Neural crest cell (in vitro differentiated cells): ENCODE measurements at places on chromosomes 6 and 20.
A peak's percentile ranks its signal among the peaks of the same experiment; 100 is the strongest.

- H3K4me3 ChIP-seq = no peak overlapping the region
- DNase-seq = no peak
- no peak overlapping the region for H3K27ac ChIP-seq
- H3K36me3 ChIP-seq = no peaks in the 10 kb centered on the region
- peaks cover 34% of the 10 kb centered on the region for H3K4me1 ChIP-seq
Observed at GRCh38 chr6:36334832-36335459, 1.7 kb downstream of the BNIP5 start.

DNA sequence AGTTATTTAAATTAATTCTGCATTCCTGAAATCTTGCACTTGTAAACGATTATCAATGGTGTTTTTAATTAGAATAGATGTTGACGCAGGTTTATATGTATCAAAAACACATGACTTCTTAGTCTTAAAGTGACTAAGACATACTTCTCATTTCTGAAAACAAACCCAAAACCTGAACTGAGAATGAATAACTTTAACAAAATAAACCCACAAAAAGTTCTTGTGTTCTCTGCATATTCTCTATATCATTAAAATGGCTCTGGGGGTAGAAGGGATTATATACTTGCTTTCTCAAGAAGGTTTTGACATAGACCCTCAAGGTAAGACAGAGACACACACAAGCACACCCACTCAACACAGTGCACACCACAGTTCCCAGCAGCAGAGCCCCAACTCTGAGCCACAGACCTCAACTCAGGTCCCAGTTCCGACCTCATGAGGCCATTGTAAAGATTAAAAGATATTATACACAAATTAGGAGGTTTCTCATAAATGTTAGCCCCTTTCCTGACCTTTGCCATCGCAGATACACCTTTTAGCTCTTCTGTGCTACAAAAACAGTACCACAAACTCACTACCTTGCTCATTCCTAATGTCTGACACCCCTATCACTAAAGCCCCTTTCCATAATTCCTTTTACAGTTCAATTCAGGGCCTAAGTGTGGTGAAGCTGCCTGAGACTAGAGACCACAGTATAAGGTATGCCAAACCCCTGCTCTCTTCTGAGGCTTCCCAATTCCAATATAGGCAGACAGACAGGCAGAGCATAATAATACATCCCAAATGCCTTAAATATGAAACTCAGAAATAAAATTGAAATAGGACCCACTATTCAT is 267.8 kb downstream of the PTPRK start:
- DNase-seq = no peak
- no peak overlapping the region for H3K27ac ChIP-seq
- H3K4me3 ChIP-seq = no peak overlapping the region
- H3K27me3 ChIP-seq = no peaks in the 10 kb centered on the region

DNA sequence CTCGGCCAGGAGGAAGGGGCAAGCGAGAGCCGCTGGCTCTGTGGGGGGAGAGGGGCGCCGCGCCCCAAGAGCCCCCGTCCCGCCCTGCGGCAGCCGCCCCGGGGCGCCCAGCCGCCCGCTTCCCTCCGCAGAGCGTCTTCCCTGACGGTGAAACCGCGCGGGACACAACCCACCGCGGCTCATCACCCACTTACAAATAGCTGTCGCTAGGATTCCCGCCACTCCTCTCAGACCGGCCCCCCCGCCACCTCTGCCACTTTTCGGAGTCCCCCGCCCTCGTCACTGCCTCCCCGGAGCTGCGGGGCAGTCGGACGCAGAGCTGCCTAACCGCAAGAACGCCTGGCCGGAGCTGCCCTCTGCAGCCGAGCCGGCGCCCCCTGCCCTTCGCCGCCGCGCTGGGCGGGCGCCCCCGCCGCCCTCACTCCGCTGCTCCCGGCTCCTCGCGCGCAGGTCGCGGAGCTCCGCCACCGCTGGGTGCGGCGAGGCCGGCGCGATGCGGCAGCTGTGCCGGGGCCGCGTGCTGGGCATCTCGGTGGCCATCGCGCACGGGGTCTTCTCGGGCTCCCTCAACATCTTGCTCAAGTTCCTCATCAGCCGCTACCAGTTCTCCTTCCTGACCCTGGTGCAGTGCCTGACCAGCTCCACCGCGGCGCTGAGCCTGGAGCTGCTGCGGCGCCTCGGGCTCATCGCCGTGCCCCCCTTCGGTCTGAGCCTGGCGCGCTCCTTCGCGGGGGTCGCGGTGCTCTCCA is at the start of gene SLC35D3:
Gene SLC35D3, plus strand, starts transcription at position 366 of the 749 bp plus-strand sequence. Its CDS starts 128 bp downstream, at position 494.
- H3K36me3 ChIP-seq = peaks cover 2% of the 10 kb centered on the region
- peaks cover 6% of the 10 kb centered on the region for H3K4me1 ChIP-seq
- H3K27me3 ChIP-seq = peaks cover 57% of the 10 kb centered on the region
- peak within 1 kb of the TSS; percentile 83 for H3K4me3 ChIP-seq
- H3K27ac ChIP-seq = peak within 1 kb of the TSS; percentile 27

DNA sequence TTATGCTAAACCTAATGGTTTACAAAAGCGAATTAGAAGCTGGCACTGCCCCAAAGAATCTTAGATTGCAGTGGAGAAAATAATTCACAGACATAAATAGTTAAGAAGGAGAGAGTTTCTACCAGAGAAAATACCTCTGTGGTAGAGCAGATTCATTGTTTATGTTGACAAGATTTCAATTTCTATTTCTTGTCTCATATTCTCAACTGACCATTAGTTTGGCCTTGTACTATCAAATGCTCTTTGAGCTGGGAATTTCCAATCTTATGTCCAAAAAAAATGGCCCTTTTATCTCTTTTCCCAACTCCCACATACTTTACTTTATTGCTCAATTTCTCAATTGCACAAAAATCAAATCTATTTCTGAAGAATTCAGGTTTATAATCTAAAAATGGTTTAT is 804.1 kb upstream of the CITED2 start:
- H3K27ac ChIP-seq = no peak overlapping the region
- peaks cover 4% of the 10 kb centered on the region for H3K4me1 ChIP-seq
- no peak for DNase-seq
- H3K27me3 ChIP-seq = no peaks in the 10 kb centered on the region
- no peaks in the 10 kb centered on the region for H3K36me3 ChIP-seq

- peaks cover 12% of the 10 kb centered on the region for H3K27me3 ChIP-seq
- H3K27ac ChIP-seq = no peak overlapping the region
- H3K4me1 ChIP-seq = peaks cover 6% of the 10 kb centered on the region
- no peaks in the 10 kb centered on the region for H3K36me3 ChIP-seq
- no peak overlapping the region for H3K4me3 ChIP-seq
Observed at GRCh38 chr20:4119854-4120209, 104.5 kb upstream of the RNF24 start.

GRCh38 chr20:10478205-10478604 is 43.1 kb downstream of the SLX4IP start:
- no peak for DNase-seq
- H3K36me3 ChIP-seq = peaks cover 4% of the 10 kb centered on the region
- peaks cover 18% of the 10 kb centered on the region for H3K4me1 ChIP-seq

DNA sequence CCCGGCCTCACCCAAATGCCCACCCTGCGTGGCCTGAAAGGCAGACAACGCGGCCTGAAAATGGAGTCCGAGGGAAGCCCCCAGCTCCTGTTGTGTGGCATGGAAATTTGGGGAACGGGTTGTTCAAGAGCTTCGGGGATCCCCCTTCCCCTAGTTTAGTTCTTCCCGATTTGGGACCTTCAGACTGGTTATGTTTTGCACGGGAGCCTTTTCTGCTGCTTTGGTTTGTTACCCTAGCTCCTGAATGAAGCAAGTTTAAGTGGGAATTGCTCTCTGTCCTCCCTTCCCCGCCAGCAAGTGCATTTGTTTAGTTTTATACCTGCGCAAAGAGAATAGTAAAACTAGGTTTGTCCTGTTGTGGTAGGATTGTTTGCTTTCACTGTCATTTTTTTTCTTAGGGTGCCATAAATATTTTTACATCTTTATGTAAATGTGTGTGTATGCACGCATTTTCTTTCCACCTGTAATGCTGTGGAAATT is 604 bp downstream of the SH3BGRL2 start:
- peak overlapping the region; percentile 92 for H3K4me3 ChIP-seq
- no peaks in the 10 kb centered on the region for H3K36me3 ChIP-seq
- H3K27ac ChIP-seq = peak overlapping the region; percentile 60
- peaks cover 18% of the 10 kb centered on the region for H3K27me3 ChIP-seq
- peaks cover 13% of the 10 kb centered on the region for H3K4me1 ChIP-seq
- DNase-seq = peak; percentile 5

- H3K36me3 ChIP-seq = no peaks in the 10 kb centered on the region
- no peak overlapping the region for H3K27ac ChIP-seq
- no peaks in the 10 kb centered on the region for H3K27me3 ChIP-seq
- H3K4me1 ChIP-seq = peaks cover 29% of the 10 kb centered on the region
- DNase-seq = no peak
Observed at GRCh38 chr6:116445102-116445501, 16.1 kb upstream of the CALHM6 start.

DNA sequence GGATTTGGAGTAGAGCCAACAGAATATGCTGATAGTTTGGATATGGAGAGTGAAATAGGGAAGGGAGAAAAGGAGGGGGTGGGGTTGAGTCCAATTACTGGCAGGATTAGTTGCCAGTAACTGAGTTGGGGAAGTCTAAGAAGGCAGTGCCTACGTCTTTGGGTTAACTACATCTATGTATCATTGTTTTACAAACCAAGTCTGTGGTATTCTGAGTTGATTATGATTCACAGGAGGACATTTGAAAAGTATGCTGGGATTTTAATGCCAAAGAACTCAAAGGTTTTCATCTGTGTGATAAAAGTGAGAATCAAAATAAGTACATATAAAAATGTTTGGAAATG is 14.7 kb downstream of the DSE start:
- no peak overlapping the region for H3K4me3 ChIP-seq
- no peak for DNase-seq
- H3K27ac ChIP-seq = no peak overlapping the region
- H3K27me3 ChIP-seq = no peaks in the 10 kb centered on the region
- H3K4me1 ChIP-seq = no peaks in the 10 kb centered on the region

DNA sequence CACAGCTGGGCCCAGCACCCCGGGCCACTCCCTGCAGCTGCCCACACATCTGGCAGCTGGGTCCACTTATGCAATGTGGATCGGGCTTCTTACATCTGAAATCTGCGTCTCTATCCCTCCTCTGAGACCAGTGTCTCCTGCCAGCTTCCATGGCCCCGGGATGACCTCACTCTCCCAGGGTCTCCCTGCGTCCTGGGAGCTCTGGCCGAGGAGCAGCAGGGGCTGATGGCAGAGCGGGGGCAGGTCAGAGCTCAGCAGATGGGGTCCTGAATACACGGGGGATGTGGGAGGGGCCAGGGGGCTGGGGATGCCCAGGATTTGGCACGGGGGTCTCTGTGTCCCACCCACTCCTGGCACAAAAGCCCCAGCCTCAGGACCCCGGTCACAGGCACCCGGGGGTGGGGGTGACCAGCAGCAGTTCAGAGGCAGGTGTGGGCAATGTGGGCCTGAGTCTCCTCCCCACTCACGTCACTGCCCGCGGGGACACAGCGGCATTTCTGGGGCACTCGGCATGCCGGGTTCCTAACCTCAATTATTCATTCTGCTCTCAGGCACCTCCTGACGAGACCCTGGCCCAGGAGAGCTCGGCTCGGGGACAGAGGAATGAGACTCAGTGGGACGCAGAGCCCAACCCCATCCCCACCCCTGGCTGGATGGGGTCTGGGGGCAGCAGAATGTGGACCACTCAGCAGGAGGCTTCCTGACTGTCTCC is 16.4 kb downstream of the CHRNA4 start:
- no peaks in the 10 kb centered on the region for H3K27me3 ChIP-seq
- no peak overlapping the region for H3K4me3 ChIP-seq
- H3K36me3 ChIP-seq = no peaks in the 10 kb centered on the region
- DNase-seq = no peak

DNA sequence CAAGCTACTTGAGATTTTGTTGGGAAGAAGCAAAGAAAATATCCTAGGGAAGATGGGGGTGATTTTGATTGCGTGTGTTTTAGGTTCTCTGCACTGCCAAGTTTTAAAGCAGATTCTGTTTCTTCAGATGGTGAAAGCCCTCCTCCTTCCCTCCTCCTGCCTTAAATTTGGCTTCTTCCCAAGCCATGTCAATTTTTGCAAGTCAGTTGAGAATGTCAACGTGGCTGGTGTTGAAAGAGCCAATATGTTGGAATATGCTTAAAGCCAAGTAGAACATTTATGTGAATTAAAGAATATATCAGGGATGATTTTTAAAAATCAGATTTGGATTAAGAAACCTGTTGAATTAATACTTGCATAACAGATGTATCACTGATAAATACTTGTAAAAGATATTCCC is 270.8 kb downstream of the ARID1B start:
- H3K27ac ChIP-seq = no peak overlapping the region
- H3K27me3 ChIP-seq = no peaks in the 10 kb centered on the region
- H3K4me1 ChIP-seq = peaks cover 23% of the 10 kb centered on the region
- H3K4me3 ChIP-seq = no peak overlapping the region
- DNase-seq = no peak

DNA sequence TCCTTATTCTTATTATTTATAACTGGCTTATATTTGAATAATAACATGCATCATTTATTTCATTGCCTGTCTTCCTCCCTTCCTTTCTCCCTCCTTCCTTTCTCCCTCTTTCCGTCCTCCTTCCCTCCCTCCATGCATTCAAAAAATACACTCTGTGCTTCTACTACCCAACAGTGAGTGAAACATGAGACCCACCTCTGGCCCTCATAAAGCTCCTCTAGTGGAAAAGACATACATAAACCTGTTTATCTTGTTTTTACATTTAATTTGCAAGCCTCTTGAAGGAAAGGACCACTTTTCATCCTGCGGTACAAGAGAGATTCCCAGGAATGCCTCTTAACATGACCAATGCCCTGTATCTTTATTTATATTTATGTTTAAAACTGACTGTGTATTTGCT is 21.8 kb upstream of the ISM1 start:
- peaks cover 2% of the 10 kb centered on the region for H3K27me3 ChIP-seq
- no peak overlapping the region for H3K4me3 ChIP-seq
- DNase-seq = no peak
- peaks cover 6% of the 10 kb centered on the region for H3K4me1 ChIP-seq
- no peak overlapping the region for H3K27ac ChIP-seq

GRCh38 chr6:169626649-169627048 is 75.2 kb downstream of the WDR27 start:
- peaks cover 8% of the 10 kb centered on the region for H3K36me3 ChIP-seq
- no peak for DNase-seq
- no peaks in the 10 kb centered on the region for H3K27me3 ChIP-seq
- H3K4me3 ChIP-seq = no peak overlapping the region
- H3K27ac ChIP-seq = no peak overlapping the region

GRCh38 chr6:41639809-41640371 is 1.6 kb downstream of the MDFI start:
- peaks cover 41% of the 10 kb centered on the region for H3K27me3 ChIP-seq
- DNase-seq = no peak
- peaks cover 59% of the 10 kb centered on the region for H3K4me1 ChIP-seq
- H3K4me3 ChIP-seq = peak overlapping the region; percentile 91

DNA sequence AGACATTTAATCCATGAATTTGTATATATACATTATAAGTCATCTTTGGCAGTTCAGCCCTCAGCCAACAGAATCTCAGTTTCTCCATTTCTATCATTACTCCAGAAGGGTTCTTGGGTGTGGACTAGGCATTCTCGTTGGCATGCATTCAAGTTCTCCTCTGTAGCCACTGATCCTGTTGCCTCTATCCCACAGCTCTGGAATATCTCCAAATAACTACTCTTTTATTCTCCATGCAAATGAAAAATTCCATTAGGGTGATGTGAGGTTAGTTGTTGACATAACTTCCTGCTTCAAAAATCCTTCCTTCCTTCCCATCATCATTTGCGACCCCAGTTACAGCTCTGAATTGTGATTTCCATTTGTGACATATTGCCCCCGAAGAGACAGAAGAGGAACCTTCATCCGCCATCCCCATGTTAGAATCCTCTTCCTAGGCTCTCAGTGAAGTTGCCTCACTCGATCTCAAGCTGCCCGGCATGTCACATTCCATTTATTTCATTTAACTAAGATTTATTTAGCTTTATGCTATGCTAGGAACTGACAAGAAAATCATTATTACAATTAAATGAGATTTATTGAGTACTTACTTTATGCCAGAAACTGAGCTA is 93.7 kb upstream of the EDN1 start:
- H3K27ac ChIP-seq = no peak overlapping the region
- H3K4me3 ChIP-seq = no peak overlapping the region
- no peaks in the 10 kb centered on the region for H3K4me1 ChIP-seq
- no peaks in the 10 kb centered on the region for H3K27me3 ChIP-seq
